NCI-H187 (cell line): ENCODE measurements at places on chromosomes 4 and X.

DNA sequence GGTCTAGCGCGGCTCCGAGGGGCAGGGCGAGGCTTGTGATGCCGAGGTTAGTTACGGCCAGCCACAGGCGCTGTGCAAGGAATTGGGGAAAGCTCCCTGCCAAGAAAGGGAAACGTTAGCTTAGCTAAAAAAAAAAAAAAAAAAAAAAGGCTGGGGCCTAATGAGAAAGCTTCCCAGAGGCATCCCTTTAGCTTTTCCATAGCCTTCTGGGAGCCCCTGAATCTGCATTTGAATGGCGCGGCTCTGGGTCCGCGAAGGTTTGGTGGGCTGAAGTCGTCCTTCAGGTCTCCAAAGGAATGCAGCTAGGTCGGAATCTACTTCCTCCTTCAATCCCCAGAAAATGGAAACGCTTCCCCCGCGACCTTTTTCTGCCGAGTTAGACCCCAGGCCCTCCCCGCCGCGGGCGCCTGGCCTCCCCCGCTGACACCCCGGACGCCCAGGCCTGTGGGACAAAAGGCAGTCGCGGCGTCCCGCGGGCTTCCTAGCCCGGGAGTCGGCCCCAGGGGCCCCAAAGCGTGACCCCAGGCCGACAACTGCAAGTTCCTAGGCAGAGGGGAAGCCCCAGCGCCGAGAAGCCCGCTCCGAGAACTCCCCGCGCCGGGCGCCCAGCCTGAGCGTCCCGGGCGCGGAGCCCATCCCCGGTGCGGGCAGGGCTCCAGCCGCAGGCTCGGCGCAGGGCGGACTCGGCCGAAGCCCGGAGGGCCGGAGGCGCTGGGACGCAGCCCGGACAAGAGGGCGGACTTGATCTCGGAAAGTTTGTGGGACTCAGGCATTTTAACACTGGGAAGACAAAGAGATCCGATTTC is 605 bp upstream of the FAT1 start:
- no peak for DNase-seq

- no peak for DNase-seq
These were observed 40.5 kb downstream of the ANXA5 start for GRCh38 chr4:121656269-121656641.

- DNase-seq, result no peak
These were observed 186.8 kb downstream of the TMA16 start for GRCh38 chr4:163681208-163681821.

GRCh38 chrX:137234651-137235402 is 201.0 kb upstream of the GPR101 start:
- no peak for DNase-seq

DNA sequence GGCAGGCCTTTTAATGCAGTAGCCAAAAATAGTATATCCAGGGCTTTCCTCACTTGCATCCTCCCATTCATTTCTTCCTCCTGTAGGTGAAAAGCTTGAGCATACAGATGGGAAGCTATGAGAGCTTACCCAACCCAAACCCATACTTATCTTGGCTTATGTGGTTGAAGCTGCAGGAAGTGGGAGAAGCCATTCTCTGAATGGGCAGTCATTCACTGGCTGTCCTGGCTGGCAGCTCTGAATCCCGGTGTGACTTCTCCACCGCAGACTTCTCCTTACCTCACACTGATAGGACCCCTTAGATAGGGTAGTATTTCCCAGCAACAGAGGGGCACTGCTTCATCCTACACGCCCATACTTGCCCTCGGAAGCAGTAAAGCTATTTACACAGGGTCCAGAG is 125.4 kb downstream of the AMMECR1 start:
- no peak for DNase-seq

DNA sequence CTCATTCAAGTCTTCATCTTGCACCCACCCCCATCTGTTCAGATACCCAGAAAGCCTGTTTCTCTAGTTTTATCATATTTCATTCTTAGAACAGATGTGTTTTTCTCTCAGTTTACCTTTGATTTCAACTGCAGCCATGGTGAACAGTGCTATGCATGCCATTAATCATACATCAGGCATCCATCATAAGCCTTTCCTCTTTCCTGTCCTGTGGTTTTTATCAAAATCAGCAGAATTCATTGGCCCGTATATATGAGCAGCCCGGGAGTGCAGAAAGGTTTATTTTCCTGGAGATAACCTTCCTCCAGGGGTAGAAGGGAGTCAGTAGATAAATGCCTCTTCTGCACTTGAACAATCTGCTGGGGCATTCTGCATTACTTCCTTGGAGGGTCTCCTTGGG is 65.7 kb downstream of the IL21 start:
- no peak for DNase-seq

- DNase-seq, result no peak
These were observed 67.5 kb upstream of the NKX1-1 start for GRCh38 chr4:1473718-1474117.
